Fibroblast of mammary gland (primary cell): ENCODE measurements at places on chromosomes 11 and 22.

DNA sequence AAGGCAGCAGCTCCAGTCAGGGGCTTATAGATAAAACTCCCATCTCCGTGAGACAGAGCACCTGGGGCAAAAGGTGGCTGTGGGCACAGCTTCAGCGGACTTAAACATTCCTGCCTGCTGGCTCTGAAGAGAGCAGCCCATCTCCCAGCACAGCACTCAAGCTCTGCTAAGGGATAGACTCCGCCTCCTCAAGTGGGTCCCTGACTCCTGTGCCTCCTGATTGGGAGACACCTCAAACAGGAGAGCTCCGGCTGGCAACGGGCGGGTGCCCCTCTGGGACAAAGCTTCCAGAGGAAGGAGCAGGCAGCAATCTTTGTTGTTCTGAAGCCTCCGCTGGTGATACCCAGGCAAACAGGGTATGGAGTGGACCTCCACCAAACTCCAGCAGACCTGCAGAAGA is 279.4 kb downstream of the LARGE1 start:
- no peak for DNase-seq

DNA sequence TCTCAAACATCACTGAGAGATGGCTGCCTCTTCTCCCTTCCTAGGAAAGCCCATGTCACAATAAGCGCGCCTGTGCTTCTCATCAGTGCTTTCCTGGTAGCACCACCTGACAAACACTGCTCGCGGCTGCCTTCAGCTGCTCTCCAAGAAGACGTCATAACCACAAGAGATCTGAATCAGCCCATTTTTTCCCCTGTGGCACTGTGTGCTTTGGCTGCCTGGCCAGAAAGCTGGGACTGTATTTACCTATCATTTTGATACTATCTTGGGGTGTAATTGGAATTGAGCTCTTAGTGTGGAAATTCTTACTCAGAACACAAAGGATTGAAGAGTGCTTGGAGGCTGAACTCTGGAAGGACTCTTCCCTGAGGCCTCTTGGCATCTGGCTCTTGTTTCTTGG is 50.3 kb upstream of the EHF start:
- peak; percentile 47 for DNase-seq

- DNase-seq = no peak
These were observed 614 bp downstream of the NR1H3 start for GRCh38 chr11:47258317-47258902.

- DNase-seq = no peak
These were observed 1.7 kb downstream of the CSDC2 start for GRCh38 chr22:41562461-41562860.

DNA sequence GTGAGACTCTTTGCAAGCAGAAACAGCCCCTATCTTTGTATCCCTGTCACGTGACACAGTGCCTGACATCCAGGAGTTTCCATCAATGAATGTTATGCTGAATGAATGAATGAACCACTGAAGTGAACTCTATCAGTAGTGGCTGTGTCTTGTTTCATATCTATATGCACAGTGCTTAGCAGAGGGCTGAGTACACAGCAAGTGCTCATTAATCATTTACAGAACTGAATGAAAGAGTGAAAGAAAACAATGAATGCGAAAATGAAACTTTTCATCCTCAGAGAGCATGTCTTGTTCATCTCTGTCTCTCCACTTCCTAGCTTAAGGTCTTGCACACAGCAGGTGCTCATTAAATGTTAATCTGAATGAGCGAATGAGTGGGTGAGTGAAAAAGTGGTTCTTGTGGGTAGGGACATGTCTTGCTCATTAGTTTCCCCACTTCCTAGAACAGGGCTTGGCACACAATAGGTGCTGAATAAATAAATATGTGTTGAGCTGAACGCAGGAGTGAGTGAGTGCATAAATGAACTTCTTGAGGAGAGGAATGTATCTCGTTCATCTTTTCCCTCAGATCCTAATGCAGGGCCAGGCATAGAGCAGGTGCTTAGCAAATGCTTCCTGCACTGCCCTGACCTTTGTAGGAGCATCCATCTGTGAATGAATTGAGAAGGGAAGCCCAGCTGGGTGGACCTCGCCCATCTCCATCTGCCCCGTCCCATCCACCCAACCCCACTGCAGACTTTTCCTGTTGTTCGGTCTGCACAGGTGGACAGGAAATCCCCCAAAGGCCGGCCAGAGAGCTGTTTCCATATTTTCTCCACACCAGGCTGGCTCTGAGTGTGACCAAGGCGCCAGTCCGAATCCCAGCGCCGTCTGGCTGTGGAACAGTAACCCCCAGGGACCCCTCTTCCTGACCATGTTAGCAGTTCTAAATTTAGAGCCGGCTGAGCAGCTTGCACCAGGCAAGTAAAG is 113.4 kb upstream of the CRYBB3 start:
- no peak for DNase-seq

- DNase-seq = peak; percentile 83
These were observed 80.2 kb upstream of the NAV2 start for GRCh38 chr11:19632499-19632834.

DNA sequence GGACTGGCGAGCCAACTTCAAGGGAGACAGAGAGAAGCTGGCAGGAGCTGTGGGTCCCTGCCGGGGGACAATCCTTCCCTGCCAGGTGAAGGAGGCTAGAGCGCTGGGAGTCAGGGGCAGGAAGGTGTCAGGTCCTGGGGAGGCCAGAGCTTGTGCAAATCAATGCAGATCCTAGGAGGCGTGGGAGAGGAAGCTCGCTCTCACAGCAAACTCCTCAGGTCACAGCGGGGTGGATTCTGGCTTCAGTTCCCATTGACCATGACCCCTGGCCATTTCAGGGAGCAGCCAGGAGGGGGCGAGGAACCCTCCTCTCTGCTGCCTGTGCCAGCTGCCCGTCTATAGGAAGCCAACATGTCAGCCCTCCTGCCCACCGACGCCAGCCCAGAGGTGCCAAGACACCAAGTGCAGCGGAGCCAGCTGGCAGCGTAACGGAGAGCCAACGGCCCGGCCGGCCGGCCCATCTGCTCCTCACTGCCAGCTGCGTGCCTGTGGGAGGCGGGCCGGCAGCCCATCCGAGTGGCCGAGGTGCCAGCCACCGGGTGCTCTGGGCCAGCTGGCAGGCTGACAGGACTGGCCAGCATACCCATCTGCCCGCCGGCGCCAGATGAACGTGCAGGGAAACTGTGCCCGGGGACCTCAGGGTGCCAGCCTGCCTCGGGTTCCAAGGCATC is 374.8 kb downstream of the MIAT start:
- DNase-seq = no peak

- DNase-seq = peak; percentile 27
These were observed 163.4 kb upstream of the NCAM1 start for GRCh38 chr11:112797648-112798293.

- no peak for DNase-seq
These were observed 3.3 kb downstream of the BRMS1 start for GRCh38 chr11:66341502-66342126.

DNA sequence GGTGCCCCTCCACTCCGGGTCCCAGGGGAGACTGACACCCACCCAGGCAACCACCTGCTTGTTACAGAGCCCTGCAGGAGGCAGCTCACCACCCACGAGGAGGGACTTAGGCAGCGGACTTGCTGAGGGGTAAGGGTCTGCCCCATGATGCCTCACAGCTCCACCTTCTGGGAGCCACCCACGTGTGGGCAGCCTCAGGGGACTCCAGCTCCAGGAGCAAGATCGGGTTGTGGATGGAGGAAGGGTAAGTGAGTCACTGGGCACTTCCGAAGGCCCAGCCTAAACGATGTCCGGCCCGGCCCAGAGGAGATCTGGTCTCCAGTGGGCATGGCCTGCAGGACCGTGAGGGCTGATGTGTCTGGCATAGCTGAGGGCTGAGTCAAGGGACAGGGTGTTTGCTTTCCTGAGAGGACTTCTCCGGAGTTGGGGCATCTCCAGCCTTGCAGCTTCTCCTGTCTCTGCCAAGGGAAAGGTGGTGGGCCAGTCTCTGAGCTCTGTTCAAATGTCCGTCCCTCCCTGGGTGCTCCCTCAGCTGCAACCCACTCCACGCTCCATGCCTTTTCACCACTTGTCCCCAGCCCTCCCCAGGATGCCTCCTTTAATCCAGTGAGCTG is 32.3 kb upstream of the P2RY2 start:
- peak; percentile 69 for DNase-seq

- DNase-seq = no peak
These were observed 148.7 kb upstream of the B3GAT1 start for GRCh38 chr11:134560566-134561330.

DNA sequence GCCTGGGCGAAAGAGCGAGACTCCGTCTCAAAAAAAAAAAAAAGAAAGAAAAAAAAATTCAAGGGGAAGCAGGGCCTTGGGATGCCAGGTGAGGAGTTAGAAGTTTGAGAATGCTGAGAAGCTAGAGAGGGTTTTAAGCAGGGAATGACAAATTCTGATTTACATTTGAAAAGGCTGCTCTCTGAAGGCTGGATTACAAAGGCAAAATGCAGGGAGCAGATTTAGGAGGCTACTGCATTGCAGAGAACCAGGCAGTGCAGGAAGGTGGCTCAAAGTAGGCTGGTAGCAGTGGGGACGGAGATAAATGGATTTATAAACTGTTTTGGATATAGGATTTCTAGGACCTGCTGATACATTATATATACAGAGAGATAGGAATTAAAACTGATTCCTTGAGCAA is 66.6 kb downstream of the KCNC1 start:
- no peak for DNase-seq

GRCh38 chr22:48494256-48494967 is 1333.3 kb downstream of the BRD1 start:
- no peak for DNase-seq

DNA sequence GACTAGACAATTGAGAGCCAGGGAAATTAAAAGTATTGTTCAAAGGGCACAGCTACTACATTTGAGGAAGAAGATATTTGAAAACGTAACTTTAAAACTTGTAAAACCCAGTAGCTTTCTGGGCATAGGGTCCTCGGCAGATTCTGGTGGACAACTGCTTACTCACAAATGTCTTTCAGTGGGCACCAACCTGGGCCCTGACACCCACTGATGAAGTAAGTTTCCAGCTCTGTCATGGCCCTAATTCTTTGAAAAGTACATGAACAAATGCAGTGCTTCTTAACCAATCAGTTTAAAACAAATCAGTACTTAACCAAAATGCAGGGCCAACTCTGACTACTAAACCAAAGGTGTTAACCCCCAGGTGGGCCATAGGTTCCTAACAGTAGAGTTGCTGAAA is 1170.1 kb downstream of the LRRC4C start:
- DNase-seq = no peak
